ENCODE measurements at places on chromosomes 13 and 19.
A peak's percentile ranks its signal among the peaks of the same experiment; 100 is the strongest.

DNA sequence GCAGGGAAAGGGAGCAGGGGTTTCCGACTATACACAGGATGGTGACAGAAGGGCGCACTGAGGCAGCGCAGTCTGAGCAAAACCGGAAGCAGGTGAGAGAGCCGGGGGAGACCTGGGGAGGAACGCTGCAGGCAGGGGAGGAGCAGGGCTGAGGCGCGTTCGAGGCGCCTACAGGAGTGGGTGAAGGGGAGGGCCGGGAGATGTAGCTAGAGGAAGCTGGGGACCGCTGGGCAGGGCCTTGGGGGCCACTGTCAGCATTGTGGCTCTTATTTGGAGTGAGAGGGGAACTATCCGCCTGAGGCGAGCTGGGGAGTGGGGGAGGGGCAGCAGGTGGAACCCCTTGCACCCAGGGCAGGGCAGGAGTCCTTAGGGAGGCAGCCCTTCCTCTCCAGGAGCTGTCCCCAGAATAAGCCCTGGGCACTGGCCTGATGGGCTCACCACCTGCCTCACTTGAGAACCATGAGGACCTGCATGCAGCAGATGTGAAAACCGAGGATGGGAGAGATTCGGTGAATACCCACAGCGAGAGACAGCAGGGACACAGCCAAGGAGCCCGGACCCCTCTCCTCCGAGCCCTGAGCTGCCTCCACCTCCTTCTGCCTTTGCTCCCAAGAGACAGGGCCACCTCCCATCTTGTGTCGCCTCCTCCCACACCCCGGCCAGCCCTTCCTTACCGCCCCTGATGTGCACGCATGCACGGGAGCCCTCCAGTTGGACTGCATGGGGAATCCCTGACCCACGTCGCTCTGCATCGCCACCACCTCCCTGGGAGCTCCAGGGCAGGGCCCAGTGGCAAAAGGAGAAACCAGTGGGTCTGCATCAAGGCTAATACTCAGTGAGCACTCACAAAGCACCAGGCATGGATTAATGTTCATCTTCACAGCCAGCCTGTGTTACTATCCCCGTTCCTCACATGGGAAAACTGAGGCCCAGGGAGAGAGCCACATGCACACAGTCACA, 10.3 kb downstream of the AKT2 start:
- DNase-seq: no peak

DNA sequence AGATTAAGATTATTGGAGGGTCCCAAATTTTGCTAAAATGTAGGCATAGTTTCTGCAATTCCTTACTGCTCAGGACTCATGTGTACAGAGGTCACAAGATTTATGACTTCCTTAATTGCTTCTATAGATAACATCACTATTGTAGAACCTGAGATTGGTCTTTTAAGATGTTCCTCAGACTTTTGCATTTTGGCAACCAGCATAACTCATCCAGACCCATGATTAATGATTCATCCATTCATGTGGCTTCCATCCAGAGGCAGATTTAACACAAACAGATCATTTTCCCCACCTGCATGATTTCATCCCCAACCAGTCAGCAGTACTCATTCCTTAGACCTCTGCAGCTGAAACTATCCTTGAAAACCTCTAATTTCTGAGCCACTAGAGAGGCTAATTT, 34.5 kb upstream of the CEACAM8 start:
- DNase-seq: peak; percentile 12

- peak; percentile 61 for DNase-seq
These were observed at the start of gene ARHGAP45 for GRCh38 chr19:1066748-1067340. Gene ARHGAP45, plus strand, starts transcription at chr19:1067167. Its CDS starts 239 bp downstream, at chr19:1067406.

DNA sequence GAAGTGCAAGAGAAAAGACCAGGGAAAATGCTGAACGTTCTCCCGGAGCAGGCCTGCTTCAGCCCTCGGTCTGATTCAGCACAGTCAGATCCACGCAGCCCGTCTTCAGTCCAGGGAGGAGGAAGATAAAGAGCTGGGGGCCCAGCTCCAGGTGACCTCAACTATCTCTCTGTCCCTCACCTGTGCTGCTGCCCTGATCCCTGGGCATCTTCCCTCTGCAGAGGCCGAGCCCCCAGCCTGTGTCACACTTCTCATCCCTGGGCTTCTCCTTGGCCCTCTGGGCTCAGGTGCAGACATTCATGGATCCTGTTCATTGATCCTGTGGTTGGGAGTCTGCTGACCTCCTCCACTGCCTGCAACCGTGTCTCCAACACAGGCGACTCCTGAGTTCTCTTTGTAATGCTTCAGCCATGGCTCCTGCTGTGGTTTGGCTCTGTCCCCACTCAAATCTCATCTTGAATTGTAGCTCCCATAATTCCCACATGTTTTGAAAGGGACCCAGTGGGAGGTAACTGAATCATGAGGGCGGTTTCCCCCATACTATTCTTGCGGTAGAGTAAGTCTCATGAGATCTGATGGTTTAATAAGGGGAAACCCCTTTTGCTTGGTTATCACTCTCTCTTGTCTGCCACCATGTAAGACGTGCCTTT, 27.9 kb downstream of the COL4A2 start:
- DNase-seq: no peak

- no peak for DNase-seq
These were observed 41.8 kb downstream of the IRS2 start for GRCh38 chr13:109744512-109745051.

DNA sequence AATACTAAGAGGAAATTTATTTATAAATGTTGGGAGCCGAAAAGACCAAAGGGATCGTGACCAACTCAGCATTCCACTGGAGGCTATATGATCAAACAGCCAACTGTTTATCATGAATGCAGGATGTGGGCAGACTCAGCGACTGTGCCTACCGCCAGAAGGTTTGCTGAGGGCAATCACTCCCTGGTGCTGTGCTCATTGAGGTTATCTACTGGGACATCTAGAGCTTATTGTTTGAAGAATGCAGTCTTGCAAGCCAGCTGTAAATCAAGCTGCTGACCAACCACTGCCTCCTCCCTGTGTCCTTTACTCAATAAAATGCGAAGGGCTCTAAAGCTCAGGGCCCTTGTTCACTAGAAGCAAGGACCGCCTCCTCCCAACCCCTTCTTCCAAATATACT, 8.5 kb upstream of the XPO4 start:
- no peak for DNase-seq

- no peak for DNase-seq
These were observed 12.9 kb downstream of the AKT2 start for GRCh38 chr19:40272261-40272660.

DNA sequence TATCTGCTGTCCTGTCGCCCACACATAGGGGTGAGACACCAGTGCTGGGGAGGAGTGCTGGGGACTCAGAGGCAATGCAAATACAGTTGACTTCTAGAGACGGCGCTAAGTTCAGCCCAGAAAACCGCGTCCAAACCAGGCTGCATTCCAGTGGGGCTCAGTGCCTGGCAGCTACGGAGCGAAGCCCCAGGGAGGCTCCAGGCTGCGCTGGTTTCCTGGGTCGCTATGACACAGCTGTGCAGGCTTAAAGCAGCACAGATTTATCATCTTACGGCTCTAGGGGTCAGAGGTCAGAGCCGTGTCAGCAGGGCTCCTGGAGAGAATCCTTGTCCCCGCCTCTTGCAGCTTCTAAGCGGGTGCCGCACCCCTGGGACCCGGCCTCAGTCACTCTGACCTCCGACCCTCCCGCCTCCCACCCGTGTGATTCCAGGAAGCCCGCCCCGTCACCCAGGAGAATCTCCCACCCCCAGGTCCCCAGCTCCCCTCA, 61.6 kb downstream of the ANKRD10 start:
- no peak for DNase-seq

GRCh38 chr19:49985871-49986270, 24.9 kb upstream of the SIGLEC11 start:
- no peak for DNase-seq

GRCh38 chr19:41218615-41219507, at the start of gene AXL:
Gene AXL, plus strand, starts transcription at chr19:41219223. Its CDS starts 170 bp downstream, at chr19:41219393.
- DNase-seq: no peak

DNA sequence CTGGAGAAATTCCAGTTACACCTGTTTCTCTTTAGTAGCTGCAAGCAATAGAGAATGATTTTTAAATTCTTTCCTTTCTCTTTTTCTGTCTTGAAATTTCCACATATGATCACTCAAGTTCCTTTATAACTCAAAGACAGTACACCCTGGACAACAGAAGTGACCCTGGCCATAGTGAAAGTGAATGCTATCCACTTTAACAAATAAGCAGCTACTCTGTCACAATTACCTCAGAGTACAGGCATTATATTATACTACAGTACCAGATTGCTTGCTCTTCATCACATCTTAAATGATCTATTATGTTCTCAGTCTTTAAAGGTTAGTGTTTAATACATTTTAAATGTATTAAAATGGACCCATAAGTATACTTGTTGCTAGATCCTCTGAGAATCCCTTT, 136.2 kb downstream of the KLF12 start:
- DNase-seq: no peak

DNA sequence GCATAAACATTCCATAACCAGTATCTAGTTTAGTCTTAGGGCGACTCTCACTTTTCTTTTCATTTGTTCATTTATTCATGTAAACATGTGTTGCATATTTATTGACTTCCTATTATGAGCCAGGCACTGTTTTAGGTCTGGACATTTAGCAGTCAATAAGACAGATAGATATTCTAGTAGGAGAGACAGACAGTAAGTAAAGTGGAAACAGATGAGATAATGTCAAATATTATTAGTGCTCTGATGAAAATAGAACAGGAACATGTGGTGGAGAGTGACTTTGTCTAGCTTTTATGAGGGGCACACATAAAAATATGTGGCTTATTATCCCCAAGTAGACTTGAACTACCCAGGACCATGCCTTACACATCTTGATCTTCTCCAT, 193.0 kb downstream of the NDFIP2 start:
- no peak for DNase-seq

DNA sequence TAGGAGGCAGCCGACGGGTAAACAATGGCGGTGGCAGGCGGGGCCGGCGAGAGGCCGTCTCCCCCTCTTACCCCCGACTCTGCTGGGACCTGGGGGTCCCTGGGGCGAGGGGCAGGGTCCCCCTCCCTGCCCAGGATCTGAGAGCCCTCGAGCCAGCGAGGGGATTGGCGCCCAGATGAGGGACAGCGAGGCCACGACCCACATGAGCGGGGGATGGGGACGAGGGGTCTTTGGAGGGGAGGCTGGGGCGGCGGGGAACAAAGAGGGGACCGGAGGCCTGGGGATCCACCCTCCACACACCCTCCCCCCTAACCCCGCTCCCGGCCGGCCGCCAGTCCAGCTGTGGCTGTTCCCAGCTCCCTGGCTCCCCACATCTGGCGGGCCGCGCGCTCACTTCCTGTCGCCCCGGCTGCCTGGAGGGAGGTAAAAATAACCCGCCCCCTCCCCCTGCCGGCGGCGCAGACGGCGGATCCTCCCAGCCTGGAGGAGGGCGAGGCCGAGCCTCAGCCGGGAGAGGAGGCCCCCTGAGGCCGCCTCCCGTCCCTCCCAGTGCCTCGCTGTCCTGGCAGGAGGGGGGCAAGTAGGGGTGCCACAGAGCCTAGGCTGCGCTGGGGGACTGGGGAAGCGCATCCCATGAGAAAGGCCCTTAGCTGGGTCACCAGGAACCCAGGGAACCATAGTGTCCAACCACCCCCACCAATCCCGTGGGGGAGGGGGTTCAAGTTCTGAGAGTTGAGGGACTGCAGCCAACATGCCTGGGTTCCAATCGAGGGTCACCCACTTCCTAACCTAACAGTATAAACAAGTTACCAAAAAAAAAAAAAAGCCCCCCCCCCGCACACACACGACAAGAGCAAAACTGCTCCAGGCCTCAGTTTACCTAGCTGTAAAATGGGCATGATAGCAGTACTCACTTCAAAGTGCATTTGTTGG, 29.3 kb upstream of the NANOS3 start:
- DNase-seq: peak; percentile 82

DNA sequence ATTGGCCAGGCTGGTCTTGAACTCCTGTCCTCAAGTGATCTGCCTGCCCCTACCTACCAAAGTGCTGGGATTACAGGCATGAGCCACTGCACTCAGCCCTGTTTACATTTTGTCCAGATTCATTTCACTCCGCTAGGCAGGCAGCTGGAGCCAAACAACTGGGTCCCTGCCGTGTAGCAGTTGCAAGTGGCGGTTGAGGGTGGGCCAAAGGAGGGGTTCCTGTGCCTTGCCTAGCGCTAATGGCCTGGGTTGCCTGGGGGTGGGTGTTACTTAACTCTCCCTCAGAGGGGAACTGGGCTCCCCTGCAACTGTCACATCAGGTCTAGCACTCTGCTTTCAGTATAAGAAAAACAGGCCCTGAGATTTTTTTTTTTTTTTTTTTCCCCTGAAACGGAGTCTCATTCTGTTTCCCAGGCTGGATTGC, 7.4 kb downstream of the ACP5 start:
- peak; percentile 47 for DNase-seq

DNA sequence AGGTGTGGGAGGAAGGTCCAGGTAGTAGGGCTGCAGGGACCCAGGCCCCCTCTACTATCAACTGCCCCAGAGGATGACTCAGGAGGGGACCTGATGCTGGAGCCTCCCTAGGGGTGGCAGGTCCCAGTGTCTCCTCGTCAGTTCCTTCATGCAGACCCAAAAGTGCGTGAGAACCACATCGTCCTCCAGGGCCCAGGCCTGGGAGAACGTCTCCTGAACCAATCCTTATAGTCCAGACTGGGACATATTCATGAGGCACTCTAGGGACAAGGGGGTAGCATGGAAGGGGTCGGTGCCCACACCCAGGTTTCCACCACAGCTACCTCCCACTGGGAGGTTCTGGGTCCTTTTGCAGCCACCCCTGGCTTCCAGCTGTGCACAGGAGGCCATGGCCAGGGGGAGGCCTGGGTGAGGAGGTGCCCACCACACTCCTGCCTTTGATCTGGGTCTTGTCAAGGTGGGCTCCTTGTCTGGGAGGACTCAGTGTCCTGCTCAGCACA, 38.0 kb upstream of the TPM4 start:
- no peak for DNase-seq

GRCh38 chr13:112062571-112063570, 4.1 kb upstream of the SOX1 start:
- DNase-seq: no peak

DNA sequence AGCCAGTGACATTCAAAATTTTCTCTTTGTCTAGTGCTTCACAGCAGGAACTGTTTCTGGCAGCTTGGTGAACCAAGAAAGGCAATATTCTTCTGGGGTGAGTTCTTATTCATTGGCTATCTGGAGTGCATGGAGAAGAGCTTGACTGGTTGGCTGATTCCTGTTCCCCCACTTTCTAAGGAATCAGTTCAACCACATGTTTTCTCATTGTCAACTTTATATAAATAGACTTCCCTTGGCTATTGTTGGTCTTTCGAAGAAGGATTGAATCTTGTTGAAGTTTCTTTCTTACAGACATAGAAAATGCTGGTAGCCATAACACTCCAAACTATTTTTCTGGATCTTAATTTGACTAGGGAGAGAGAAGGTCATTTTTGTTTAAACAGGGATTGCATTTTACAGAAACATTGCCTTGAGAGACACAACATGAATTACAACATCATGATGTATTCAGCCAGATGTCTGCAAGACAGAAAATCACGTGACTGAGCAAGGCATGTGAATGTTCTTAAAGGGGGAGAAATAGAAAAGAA, 85.2 kb downstream of the EDNRB start:
- peak; percentile 78 for DNase-seq
